ENCODE measurements at places on chromosomes 4 and X. TPM values are rescaled to one million over a fixed set of nuclear protein-coding genes. Genes with fewer than 3 reads are reported as not detected.

Gene XK
- 0.63 TPM for total RNA-seq

Gene TMPRSS11A
- total RNA-seq: not detected

Gene PPEF2
- not detected for total RNA-seq

Gene TMSB15C
- 1.3 TPM for total RNA-seq

Gene DCTD
- total RNA-seq: 180 TPM

Gene BLTP1
- total RNA-seq: 28.0 TPM

Gene RRH
- not detected for total RNA-seq

Gene NHSL2
- total RNA-seq: not detected

Gene ZCCHC12
- total RNA-seq: not detected

Gene FAT4
- 6.6 TPM for total RNA-seq

Gene CSTF2
- total RNA-seq: 28.4 TPM

Gene AKAP14
- not detected for total RNA-seq

Gene CXCL13
- not detected for total RNA-seq

Data from MCF 10A (cell line).